Stimulated activated CD4-positive, alpha-beta T cell treated with anti-CD3 and anti-CD28 coated beads, TNF-alpha, amount 100 ng/mL, for 1 hour (primary cell): ENCODE measurements at places on chromosomes 7 and 10.

GRCh38 chr7:127907110-127908040, 123.9 kb downstream of the LRRC4 start:
- no peak for DNase-seq

DNA sequence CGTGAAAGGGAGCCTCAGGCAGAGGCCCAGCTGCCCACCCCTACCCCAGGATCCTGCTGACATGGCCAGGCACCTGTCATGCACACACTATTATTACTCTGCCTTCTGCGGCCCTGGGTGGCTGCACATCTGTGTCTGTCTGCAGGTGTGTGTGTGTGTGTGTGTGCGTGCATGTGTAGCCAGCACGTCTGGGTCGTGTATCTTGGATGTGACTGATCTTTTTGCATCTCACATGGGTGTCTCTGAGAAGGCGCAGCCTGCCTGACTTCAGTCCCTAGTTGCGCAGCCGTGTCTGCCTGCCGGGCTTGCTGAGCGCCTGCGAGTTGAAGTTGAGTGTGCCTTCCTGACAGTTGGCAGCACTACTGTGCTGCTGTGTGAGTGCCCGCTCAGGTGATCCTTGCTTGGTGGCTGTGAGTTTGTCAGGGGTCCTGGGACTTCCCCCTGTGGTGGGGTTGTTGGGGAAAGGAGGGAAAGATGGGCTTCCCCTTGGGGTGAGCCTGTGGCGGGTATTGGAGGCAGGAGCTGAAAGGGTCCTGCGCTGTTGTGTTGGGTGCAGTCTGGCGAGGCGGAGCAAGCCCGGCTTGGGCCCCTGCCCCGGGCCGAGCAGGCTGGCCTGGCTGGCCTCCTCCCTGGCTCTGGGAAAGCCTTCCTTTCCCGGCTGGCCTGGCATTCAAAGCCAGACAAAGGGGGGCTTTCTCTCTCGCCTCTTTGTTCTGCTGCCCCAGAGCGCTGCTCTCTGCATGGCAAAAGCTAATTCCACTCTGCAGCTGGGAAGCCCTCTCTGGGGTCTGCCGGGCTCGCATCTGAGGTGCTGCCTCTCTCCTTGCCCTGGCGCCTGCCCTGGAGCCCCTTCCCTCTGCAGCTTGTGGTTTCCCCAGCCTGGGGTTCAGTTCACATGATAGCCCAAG, 4.9 kb downstream of the TRIM8 start:
- DNase-seq, result no peak

- no peak for DNase-seq
Observed at GRCh38 chr10:26031300-26031699, 97.3 kb downstream of the MYO3A start.

- no peak for DNase-seq
Observed at GRCh38 chr10:129099486-129099885, 367.6 kb upstream of the MGMT start.

DNA sequence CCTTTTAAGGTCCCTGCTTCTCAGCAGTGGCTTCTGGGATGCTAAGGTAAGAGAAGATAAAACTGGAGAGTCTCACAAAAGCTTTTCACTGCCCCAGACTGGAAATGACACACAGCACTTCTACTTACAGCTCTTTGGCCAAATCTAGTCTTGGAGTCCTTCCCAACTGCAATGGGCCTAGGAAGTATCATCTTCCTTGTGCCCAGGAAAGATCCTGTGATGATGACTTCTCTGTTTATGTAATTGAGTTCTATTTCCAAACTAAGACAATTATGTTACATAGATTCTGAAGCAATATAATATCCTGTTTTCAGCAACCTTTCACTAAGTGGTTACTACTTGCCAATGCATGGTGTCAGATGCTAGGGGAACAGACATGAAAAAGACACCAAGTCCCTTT, 234.1 kb downstream of the PTEN start:
- no peak for DNase-seq

DNA sequence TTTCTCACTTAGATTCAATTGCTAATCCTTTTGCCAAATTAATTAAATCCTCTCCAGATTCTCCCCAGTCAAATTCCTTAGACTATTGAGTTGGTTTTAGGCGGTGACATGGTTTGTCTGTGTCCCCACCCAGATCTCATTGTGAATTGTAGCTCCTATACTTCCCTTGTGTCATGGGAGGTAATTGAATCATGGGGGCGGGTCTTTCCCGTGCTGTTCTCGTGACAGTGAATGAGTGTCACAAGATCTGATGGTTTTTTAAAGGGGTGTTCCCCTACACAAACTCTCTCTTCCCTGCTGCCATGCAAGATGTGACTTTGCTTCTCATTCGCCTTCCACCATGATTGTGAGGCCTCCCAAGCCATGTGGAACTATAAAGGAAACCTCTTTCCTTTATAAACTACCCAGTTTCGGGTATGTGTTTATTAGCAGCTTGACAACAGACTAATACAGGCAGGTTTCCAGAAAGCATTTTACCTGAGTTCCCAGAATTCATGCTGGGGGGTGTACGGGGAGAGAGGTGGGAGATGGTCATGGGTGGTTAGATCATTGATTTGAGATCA, 44.7 kb upstream of the GARS1 start:
- DNase-seq, result no peak

DNA sequence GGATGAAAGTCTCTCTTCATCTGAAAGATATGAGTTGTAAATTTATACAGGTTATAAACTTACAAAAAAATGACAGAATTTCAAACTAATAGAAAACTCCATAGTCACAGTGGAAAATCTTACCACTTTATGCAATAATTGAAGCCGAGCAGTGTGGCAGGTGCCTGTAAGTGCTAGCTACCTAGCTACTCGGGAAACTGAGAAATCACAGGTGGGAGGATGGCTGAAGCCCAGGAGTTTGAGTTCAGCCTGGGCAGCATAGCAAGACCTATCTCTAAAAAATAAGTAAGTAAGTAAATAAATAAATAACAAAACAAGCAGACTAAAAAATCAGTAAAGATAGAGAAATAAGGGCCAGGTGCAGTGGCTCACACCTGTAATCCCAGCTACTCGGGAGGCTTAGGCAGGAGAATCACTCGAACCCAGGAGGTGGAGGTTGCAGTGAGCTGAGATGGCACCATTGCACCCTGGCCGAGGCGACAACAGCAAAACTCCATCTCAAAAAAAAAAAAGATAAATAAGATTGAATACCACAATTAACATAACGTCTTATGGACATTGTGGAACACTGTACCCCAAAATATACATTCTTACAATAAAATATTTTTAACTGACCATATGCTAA, 61.9 kb downstream of the TRIM24 start:
- DNase-seq, result no peak

DNA sequence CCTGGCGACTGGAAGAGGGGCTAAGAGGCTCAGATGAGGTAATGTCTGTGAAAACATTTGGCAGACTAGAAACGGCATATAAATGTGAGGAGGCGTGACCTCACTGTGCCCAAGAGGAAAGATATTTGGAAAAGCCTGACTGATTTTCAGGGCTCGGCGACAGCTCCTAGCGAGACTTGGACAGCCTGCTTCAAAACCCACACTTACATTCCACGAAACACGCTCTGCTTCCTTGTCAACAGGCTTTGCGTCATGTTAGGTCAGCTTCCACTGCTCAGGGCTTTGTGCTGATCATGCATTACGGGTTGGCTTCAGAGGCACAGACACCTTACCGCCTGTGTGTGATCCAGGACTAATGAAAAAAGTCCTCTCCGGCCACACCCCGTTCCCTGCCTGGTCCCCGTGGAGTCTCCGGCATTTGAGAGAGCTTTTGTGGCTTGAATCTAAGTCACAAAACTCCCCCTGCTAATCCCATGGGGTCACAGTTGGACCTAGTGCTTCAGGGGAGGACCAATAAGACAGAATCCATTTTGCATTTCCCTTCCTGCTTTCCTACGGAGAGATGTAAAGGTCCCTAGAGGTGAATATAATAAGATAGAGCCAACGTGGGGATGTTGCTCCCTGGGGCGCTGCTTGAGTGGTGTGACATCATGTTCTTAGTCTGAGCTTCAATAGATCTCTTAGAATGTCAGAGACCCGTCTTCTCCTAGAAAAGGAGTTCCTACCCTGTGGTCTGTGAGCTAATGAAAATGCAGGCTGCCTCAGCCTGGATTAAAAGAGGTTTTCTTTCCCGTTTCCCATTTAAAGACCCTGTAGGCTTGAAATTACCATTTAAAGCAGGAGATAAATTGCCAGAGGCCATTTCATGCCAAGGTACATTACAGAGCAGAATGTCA, 25.5 kb downstream of the FGFBP3 start:
- DNase-seq, result no peak

DNA sequence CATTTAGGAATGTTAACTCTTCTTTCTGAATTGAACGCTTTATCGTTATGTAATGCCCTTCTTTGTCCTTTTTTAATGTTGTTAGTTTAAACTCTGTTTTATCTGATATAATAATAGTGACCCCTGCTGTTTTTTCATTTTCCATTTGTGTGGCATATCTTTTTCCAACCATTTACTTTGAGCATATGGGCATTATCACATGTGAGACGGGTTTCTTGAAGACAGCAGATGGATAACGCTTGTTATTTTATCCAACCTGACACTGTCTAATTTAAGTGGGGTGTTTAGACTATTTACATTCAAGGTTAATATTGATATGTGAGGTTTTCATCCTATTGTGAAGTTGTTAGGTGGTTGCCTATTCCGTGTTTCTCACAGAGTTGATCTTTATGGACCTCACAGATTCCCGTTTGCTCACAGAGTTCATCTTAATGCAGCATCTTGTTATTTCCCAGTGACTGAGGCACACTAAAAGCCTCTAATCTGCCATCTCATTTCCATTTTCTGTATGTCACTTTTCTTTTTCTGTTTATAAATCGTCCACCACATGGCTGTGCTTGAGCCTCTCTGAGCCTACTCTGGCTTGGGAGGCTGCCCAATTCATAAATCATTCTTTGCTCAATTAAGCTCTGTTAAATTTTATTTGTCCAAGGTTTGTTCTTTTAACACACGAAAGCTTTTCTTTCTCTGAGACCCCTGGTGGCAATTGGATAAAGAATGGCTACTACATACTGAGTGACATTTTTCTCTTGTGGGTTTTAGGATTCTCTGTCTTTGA, 286.2 kb downstream of the HTR7 start:
- DNase-seq, result no peak

- DNase-seq, result no peak
Observed at GRCh38 chr10:97494863-97495506, 3.2 kb downstream of the MMS19 start.

DNA sequence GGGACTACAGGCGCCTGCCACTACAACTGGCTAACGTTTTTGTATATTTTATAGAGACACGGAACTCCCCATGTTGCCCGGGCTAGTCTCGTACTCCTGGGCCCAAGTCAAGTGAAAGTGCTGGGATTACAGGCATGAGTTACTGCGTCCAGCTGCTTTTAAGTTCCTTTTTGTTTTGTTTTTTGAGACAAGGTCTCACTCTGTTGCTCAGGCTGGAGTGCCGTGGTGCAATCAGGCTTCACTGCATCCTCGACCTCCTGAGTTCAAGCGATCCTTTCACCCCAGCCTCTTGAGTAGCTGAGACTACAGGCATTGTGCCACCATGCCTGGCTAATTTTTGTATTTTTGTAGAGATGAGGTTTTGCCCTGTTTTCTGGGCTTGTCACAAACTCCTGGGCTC, 155.0 kb downstream of the GALNT17 start:
- DNase-seq, result no peak

- no peak for DNase-seq
Observed at GRCh38 chr10:5869156-5869555, 20.5 kb downstream of the ANKRD16 start.

DNA sequence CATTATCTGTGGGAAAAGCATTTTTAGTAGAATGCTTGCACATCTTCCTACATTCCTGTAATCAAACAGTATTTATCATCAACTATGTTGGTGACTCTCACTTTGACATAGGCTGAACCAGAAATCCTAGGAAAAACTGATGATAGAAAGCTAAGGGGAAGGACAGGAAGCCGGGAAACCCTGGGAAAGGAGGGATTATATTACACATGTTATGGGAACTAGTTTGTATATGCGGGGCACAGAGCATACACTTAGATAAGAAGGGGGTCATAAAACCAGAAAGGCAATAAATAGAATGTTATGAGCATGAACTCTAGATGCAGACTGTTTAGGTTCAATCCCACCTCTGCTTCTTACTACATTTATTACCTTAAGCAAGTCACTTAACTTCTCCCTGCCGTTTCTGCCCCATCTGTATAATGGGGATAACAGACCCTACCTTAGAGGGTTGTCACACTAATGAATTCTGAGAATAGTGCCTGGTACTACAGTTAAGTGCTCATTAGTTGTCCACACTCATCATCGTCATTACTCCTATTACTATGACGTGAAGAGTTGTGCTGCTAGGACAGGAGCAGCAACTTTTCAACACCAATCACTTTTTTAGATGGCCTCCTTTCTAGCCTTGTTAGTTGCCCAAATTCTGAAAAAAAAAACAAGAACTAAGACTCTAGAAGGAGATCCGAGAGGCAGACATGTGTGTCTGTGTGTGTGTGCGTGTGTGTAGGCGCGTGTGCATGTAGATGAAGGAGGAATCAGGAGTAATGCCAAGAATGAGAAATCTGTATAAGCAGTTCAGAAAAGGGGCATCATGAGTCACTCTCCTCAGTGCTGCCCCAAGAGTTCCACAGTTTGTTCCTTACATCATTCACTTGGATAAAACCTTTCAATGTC, 52.2 kb downstream of the KMT2C start:
- no peak for DNase-seq

DNA sequence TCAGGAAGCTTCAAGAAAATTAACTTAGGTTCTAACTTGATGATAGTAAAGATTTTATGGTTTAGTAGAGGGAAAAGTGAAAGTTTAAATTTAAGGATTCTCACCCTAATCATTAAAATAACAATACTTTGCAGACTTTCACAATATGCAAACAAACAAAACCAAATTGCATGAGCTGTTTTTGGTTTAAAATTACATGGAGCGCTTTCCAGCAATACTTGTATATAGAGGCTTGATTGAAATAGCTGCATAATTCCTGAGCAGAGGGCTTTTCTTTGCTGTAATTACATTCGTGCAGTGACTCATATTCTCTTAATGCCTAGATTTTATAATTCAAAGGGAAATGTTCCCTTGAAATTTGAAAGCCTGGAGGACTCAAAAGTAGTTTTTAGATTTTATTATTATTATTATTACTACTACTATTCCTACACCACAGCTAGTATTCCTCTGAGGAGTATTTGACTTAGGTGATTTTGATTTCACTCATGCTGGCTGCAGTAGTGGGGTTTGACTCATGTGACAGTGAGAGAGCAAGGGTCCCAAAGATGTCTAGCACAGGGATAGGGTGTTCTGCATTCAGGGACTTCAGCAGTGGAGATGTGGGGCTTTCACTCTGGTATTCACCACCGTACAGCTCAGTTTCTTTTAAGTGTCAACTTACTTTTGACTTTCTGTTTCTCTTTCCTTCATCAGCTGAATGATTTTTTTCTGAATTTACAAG, 138.1 kb downstream of the ADAM22 start:
- no peak for DNase-seq

- no peak for DNase-seq
Observed at GRCh38 chr7:114859477-114859876, 62.4 kb upstream of the MDFIC start.

DNA sequence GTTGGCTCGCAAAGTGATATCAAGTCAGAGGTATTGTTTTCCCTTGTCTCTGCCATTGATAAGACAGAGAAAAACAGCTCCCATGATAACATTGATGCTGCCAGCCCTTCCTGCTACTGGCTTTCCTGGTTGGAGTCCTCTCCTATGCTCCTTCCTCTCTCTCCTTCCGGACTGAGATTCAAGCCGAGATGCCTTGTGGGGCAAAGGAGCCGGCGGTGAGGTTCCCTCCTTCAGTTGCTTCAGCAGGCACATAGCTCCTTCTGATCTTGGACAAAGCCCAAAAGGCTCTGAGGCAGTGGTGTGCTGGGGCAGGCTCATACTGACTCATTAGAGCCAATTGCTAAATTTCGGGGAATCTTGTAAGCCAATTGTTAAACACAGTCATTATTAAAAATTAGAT, 8.8 kb upstream of the ZCCHC24 start:
- no peak for DNase-seq
